ENCODE measurements at places on chromosomes 5 and 9. TPM values are rescaled to one million over a fixed set of nuclear protein-coding genes. Genes with fewer than 3 reads are reported as not detected.

DNA sequence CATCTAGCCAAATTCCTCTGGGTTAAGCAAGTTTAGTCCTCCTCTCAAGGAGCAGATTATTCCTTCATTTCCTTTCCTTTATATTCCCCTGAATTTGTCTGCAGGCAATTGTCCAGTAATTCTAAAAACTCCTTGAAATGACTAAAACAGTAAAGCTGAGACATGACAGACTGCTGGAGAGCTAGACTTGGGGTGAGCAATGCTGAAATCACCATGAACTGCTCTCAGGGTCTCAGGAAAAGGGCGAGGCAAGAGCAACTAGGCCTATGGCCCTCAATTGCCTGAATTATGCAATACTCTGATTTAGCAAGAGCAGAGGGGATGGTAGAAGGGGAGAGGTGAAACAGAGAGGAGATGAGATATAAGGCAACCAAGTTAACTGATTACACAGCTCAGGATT, 172.9 kb upstream of the NREP start:
- no peak overlapping the region for H3K4me3 ChIP-seq
- no peaks in the 10 kb centered on the region for H3K36me3 ChIP-seq
- H3K4me1 ChIP-seq = no peaks in the 10 kb centered on the region
- no peaks in the 10 kb centered on the region for H3K27me3 ChIP-seq

DNA sequence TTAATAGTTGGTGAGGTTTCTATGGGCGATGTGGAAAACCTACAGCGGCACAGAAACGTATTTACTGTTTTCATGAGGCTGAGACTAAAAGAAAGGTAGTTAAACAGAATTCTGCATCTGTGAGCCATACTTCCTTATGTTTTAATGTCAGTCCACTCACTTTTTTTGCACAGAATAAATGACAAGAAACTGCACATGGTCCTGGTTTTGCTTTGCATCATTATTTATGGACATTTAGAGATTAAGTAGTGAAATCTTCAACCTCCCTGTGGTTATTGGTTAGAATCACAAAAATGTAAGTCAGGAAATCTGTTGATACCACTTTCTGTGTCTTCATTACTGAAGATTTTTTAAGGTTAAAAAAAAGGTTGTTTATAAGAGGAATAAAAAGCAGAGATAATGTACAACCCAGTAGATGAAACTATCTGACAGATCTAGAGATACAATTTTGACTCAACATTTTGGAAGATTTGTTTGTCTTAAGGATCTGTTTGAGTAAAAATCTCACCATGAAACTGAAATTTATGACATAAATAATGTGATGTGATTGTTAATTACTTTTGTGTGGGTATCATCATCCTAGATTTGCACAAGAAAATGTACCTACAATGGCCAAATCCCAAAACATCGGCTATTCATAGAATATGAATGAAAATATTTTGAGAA, 2.4 kb downstream of the PRR16 start:
- H3K4me3 ChIP-seq = no peak overlapping the region
- peaks cover 6% of the 10 kb centered on the region for H3K27me3 ChIP-seq
- no peak overlapping the region for H3K27ac ChIP-seq
- no peak for DNase-seq
- no peaks in the 10 kb centered on the region for H3K36me3 ChIP-seq
- no peaks in the 10 kb centered on the region for H3K4me1 ChIP-seq

- H3K4me1 ChIP-seq = no peaks in the 10 kb centered on the region
- peaks cover 67% of the 10 kb centered on the region for H3K27me3 ChIP-seq
Measured at GRCh38 chr9:21974722-21975409, 19.3 kb downstream of the CDKN2A start.

DNA sequence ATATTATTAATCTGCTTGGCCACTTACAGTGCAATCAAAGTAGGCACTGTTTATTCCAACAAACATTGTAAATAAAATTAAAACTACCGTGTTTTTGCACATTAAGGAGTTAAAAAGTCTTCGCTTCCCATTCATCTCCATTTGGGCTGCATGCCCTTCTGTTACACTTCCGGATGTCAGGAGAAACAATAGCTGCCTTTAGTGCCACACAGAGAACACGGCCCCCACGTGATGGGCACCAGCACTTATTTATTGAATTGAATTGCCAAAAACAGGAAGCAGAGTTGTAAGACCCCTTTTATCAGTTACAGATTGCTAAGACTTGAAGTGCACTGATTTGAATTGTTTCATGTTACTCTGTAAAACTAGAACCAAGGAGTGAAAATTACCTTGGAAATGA, 80.4 kb downstream of the LHFPL2 start:
- no peak overlapping the region for H3K27ac ChIP-seq
- no peak overlapping the region for H3K4me3 ChIP-seq
- DNase-seq = no peak
- H3K27me3 ChIP-seq = no peaks in the 10 kb centered on the region
- H3K36me3 ChIP-seq = no peaks in the 10 kb centered on the region

DNA sequence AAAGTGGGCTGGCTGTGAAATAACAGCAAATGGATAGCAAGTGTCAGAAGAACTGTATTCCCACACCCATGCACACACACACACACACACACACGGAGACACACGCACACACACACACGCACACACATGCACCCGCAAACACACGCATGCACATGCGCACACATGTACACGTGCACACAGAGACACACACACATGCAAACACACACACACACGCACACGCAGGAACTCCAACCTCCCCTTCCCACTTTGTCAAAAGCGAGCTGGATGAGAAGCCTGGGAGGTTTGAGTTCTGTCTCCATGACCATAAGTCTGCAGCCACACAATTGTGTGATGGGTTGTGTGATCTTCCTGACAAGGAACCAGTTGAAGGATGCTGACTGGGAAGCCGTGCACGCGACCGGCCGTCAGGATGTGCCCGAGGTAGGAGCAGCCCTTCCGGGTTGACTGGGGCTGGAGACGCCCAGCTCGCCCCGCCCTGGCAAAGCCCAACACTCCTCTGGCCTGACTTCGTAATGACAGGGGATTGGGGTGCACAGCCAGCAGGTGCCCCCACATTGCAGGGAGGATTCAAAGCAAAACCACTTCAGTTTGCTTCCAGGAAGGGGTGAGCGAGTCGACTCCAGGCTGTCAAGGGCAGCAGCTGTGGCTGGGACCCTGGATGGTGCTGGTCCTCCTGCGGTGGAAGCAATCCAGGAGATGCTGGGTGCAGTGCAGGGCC, 29.3 kb upstream of the NKD2 start:
- no peaks in the 10 kb centered on the region for H3K27me3 ChIP-seq
- no peak overlapping the region for H3K27ac ChIP-seq
- H3K36me3 ChIP-seq = no peaks in the 10 kb centered on the region
- H3K4me1 ChIP-seq = no peaks in the 10 kb centered on the region

GRCh38 chr5:133843911-133844310, 124.5 kb downstream of the C5orf15 start:
- DNase-seq = no peak
- H3K36me3 ChIP-seq = no peaks in the 10 kb centered on the region
- H3K27me3 ChIP-seq = no peaks in the 10 kb centered on the region

DNA sequence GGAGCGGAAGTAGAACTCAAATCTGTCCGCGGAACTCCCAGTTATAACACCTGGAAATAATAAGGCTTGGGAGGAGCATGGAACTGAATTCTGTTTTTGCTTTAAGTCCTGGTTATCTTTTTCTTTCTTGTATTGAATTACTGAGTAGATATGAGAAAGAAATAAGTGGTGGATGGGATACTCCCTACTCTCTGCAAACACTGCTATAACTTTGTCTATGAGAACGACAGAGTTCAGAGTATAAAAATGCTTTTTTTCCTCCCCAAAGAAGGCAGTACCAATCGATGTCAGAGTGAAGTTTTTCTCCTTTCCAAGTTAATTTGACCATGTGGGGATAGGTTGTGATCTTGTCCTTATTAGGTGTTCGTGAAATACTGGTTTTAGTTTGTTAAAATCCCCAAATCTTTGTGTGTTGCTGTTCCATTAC, 1.2 kb downstream of the RIC1 start:
- H3K36me3 ChIP-seq = no peaks in the 10 kb centered on the region
- H3K27me3 ChIP-seq = no peaks in the 10 kb centered on the region
- DNase-seq = no peak
- peak overlapping the region; percentile 87 for H3K4me3 ChIP-seq
- no peaks in the 10 kb centered on the region for H3K4me1 ChIP-seq
- peak overlapping the region; percentile 98 for H3K27ac ChIP-seq

- no peaks in the 10 kb centered on the region for H3K4me1 ChIP-seq
- no peak for DNase-seq
Measured at GRCh38 chr5:167903659-167904058, 387.8 kb upstream of the WWC1 start.

The GMCL2 gene
- total RNA-seq = not detected

The SLIT3 gene
- 17.3 TPM for total RNA-seq

The ZNF618 gene
- 3.7 TPM for total RNA-seq

The EDIL3 gene
- 6.0 TPM for total RNA-seq

Data from Peyer's patch (tissue), 4 donors.